ENCODE measurements at places on chromosomes 5 and 9. TPM values are rescaled to one million over a fixed set of nuclear protein-coding genes. Genes with fewer than 3 reads are reported as not detected.

Gene SLC1A3
- 5.8 TPM for total RNA-seq

Gene FGD3
- total RNA-seq = 0.06 TPM

Gene AMBP
- total RNA-seq = 0.91 TPM

Gene EDIL3
- 184 TPM for total RNA-seq

Gene KIF4B
- total RNA-seq = 0.17 TPM

Gene ZDHHC11
- total RNA-seq = 3.6 TPM
